CD4-positive, alpha-beta T cell treated with Interleukin-21 for 1 hour (primary cell): ENCODE measurements at places on chromosomes 6 and 20.

DNA sequence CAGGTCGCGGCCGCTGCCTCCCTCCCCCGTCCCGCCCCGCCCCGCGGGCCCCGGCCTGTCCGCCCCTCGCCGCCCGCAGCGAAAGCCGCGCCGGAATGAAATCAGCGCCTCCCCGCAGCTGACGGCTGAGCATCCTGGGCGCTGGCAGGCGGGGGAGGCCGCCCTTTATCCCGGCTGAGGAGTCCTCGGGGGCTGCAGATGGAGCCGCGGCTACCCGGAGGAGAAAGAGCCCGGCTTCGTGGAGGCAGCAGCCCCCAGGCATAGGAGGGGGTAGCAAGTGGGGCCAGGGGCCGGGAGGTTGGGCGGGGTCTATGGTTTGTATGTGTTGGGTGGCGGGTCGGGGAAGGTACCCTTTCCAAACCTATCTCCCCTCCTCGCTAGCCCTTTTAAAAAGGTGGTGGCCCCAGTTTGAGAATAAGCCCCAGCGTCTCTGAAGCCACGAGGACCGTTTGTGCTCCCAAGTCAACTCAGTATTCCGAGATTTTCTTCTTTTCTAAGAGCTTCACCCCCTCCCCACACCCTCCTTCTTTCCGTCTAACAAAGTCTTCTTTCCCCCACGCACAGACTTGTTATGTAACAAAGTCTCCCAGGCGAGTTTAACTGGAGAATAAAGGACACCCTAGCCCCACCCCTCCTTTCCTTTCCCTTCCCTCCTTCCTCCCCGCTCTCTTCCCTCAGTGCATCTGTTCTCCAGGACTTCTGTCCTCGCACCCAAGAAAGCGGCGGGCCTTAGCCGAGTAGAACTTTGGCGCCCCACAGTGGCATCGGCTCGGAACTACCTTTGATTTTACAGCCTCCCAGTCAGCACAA is 11.0 kb downstream of the POU3F2 start:
- peak; percentile 64 for DNase-seq

- DNase-seq = no peak
Observed at GRCh38 chr6:42988486-42989020, 4.2 kb downstream of the PPP2R5D start.

DNA sequence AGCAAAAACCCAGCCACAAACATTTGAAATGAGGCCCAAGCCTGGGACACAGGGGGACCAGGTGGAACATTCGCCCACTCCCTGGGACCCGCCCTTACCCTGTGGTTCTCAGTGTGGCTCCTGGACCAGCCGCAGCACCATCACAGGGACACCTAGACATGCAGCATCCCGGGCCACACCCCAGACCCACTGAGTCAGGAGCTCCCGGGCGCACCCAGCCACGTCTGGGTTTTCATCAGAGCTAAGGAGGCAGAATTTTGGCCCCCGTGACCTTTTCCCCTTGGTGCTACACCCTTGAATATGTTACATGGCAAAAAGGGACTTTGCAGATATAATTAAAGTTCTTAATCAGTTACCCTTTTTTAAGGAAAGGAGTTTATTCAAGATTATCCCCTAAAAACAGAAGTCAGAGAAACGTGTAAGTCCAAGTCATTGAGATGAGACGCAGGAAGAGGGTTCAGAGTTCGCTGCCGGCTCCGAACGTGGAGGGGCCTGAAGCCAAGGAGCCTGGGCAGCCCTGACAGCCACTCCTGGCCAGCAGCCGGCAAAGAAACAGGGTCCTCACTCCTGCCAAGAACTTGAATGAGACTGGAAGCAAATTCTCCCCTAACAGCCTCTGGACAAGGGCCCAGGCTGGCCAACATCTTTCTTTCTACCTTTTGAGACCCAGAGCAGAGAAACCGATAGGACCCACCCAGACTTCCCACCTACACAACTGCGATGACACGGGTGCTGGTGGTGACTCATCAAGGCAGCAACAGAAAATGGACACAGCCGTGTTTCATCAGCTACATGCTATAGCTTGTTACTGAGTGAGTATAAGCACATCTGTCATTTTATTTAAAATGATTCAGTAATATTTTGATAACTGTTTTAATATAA is 25.3 kb downstream of the BFSP1 start:
- peak; percentile 34 for DNase-seq

- no peak for DNase-seq
Observed at GRCh38 chr20:44758247-44759101, 12.8 kb downstream of the KCNK15 start.

DNA sequence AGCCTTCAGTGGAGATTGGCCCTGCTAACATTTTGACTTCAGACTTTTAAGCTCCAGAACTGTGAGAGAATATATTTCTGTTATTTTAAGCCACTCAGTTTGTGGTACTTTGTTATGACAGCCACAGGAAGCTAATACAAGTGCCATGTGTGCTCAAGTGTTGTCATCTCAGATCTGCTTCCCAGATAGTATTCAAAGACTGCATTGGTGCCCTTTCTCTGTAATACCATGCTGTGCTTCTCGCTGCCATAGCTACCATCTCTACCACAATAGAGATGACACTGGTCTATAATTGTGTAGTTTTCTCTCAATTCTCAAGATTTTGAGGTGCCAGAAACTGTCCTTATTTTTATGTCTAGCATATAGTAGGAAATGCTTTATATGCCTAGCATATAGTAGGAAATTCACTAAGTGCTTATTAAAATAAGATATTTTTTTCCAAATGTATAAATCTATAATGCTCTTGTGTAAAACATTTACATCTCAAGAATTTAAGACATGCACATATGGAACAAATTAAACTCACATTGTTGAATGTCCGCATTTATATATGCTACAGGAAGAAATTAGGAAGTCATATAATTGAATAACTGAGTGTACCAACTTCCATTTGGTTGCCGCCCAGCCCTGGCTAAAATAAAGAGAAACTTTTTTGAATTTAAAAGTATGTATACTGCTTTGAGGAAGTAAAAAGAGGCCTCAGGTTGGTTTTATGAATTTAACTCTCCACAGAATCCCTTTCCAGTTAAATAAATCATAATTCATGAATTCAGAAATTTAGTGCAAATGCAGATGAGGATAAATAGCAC is 77.6 kb downstream of the TPBG start:
- DNase-seq = no peak

DNA sequence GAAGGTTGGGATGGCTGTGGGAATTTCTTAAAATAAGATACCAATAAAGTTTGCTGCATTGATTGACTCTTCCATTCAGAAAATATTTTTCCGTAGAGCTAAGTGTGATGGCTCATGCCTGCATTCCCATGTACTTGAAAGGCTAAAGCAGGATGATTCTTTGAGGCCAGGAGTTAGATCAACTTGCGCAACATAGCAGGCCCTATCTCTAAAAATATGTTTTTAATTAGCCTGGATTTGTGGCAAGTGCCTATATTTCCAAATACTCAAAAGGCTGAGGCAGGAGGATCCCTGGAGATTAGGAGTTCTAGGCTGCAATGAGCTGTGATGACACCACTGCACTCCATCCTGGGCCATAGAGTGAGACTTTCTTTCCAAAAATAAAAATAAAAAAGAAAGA is 431.2 kb upstream of the PTCHD4 start:
- DNase-seq = no peak

- DNase-seq = no peak
Observed at GRCh38 chr6:135572051-135572450, 74.5 kb upstream of the AHI1 start.

- DNase-seq = no peak
Observed at GRCh38 chr20:19777981-19778380, 19.9 kb downstream of the RIN2 start.

DNA sequence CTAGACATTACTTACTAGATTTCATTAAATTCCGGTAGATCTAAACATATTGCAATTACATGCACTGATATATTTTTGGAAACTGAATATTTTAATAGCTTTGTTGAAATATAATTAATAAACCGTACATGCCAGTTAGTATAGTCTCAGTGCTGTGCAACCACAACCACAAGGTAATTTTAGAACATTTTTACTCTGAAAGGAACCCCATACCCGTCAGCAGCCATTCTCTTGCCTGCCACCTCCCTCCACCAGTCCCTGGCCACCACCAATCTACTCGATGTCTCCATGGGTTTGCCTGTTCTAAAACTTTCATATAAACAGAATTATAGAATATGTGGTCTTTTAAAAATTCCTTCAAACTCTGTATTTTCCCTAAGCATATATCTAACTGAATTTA is 293.9 kb downstream of the THBS2 start:
- no peak for DNase-seq

GRCh38 chr20:47174456-47175243 is 181.8 kb downstream of the ZMYND8 start:
- DNase-seq = no peak

DNA sequence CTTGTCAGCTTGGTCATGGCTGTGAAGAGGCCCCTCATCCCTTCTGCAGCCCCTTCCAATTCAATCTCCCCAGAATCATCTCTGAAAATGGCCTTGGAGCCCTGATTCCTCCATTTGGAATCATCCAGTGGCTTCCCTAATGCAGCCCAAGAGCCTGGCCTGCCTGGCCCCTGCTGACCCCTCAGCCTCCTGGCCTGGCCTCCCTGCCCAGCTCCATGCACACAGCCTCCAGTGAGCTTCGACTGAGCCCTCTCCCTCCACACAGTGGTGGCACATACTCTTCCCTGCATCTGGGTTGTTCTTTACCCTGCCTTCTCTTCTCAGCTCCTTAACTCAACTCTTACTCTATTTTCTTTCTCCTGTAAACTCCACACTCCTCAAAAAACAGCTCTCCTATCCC is 120.9 kb downstream of the ANKRD60 start:
- no peak for DNase-seq

- no peak for DNase-seq
Observed at GRCh38 chr6:219641-220198, 72.6 kb upstream of the DUSP22 start.

DNA sequence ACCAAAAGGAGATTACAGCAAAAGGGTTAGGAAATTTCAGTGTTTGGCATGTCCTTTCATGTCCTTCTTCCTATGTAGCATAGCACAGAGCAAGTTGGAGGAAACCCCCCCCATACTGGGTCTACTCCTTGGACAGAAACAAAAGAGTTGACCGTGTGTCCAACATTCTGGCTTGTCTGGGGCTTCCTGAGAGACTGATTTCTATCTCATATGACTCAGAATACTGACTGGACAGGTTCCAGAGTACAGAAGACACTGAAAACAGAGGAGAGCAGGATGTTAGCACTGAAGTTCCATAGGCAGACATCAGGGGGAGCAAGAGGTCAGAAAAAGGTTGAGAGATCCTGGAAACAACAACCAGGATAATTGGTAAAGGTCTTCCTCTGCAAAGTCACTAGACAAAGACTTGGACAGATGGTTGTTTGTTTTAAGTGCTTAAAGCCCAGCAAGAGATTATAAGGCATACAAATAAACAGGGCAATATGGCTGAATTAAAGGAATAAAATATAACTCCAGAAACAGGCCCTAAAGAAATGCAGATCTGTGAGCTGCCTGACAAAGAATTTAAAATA is 48.4 kb downstream of the USP49 start:
- peak; percentile 67 for DNase-seq

GRCh38 chr6:3861424-3861823 is 12.3 kb downstream of the FAM50B start:
- no peak for DNase-seq

GRCh38 chr20:31708736-31709534 is 13.7 kb downstream of the BCL2L1 start:
- DNase-seq = no peak

DNA sequence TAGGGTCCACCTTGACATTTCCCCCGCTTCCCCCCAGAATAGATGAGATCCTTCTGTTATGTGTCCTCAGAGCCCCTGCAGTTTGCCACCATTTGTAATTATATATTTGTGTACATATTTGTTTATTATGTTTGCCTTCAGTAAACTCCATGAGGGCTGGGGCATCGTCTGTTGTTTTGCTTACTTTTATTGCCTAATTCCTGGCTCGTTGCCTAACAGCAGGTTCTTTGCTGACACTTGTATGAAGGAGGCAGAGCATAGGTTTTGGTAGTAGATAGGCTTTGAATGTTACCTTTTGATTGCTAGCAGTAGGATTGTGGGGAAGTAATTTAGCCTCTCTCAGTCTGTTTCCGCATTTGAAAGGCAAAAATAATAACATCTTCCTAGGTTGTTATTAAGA is 9.9 kb downstream of the MAP3K4 start:
- no peak for DNase-seq

DNA sequence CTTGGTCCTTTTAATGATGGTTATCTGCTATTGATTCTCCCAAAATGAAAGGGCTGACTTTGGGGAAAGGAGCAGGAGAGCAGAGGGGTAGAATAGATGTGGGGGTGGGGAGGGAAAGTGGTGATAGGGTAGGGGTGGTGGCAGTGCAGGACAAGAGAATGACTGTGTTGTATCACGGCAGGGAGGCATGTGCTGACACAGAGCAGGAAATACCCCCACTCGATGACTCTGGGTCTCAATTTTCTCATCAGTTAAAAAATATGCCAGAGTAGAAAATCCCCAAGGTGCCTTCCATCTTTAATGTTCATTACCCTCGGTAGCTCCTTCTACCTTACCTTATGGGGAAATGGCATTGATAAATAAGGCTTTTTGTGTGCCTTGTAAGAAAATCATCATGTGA is 79.0 kb upstream of the ATXN1 start:
- DNase-seq = no peak

DNA sequence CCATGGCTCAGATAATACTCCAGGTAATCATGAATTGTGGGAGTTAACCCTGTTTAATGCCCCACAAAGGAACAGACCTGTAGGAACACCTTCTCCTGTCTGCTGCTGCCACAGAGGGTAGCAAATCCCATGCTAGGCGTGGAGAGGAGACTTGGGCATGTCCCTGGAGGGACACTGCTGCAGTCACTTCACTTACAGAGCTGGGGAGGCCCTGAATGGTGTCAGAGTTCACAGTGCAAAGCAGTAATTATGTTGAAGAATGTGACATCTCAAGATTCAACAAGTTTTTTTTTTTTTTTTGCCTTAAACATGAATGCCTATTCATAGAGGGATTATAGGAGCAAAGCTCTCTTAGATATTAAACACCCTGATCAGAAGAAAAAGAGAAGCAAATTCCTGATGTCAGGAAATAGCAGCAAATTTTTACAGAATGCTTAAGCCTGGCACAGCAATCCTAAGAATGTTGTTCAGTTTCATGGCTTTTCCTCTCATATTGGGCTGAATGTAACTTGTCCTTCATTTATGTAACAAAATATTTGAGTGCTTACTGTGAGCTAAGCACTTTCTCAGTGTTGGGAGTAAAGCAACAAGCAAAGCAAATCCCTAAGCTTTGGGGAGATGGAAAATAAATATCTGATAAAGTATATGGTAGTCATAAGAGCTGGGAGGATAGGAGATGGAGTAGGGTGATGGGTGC is 45.0 kb downstream of the CARMIL1 start:
- DNase-seq = no peak

- no peak for DNase-seq
Observed at GRCh38 chr6:151294561-151295101, 54.9 kb downstream of the AKAP12 start.

GRCh38 chr6:160437775-160438174 is 89.6 kb downstream of the SLC22A3 start:
- DNase-seq = no peak

- DNase-seq = no peak
Observed at GRCh38 chr20:48703511-48704219, 124.1 kb downstream of the PREX1 start.

DNA sequence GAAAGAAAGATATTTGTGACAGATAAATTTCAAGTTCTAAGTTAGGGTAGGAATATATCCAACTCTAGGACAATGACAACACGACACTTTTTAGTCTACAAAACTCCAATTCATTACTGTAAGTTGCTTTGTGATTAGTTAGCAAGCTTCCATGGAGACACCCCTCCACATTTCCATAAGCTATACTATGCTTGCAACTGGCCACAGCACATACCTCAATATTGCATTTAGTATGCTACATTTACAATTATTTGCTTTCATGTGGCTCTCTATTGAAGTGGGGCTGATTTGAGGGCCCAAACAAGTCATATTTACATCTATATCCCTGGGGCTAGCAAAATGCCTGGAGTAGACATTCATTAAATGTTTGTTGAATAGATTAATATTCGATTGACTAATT is 129.3 kb downstream of the HACE1 start:
- no peak for DNase-seq
